Fibroblast of gingiva (primary cell): ENCODE measurements at places on chromosomes 6 and 20.
A peak's percentile ranks its signal among the peaks of the same experiment; 100 is the strongest.

DNA sequence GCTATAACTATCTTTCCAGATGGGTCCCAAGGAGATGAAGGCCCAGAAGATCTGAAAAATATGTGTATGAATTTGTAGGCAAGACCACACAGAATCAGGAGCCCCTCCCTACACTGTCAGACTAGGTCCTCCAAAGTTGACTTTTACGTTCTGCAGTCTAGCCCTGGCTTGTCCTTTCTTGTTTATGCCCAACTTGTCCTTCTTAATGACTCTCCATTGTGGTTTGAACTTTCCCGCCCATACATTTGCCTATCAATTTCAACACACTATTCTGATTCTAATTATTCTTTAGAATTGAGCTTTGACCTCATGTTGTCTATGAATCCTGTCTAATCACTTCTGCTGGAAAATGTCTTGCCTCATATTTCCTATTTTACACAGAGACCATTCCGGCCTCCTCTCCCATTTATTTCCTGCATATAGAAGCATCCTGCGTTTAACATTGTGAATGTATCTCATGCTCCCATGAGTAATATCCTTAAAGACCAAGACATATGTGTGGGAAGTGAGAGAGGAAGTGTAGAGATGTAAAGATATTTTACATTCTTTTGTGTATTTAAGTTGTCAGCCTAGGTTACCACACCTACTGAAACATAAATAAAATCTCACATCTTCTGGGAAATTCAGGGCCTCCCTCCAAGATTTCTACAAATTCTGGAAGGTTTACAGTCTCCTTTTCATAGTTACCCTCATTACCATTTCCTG, 348.3 kb downstream of the BCKDHB start:
- no peak for DNase-seq

- DNase-seq: no peak
These were observed 75.1 kb upstream of the BHLHE23 start for GRCh38 chr20:63081831-63082230.

GRCh38 chr6:110528101-110528929, 51.9 kb upstream of the SLC22A16 start:
- peak; percentile 54 for DNase-seq

- no peak for DNase-seq
These were observed 1.7 kb downstream of the CDC25B start for GRCh38 chr20:3797592-3798372.

- DNase-seq: peak; percentile 18
These were observed at the start of gene TSHZ2 for GRCh38 chr20:52972190-52972937. TSS of gene TSHZ2 (plus strand) at chr20:52972358. CDS start at chr20:52973294, 936 bp downstream.

GRCh38 chr20:8454137-8454712, 322.2 kb downstream of the PLCB1 start:
- DNase-seq: peak; percentile 83

DNA sequence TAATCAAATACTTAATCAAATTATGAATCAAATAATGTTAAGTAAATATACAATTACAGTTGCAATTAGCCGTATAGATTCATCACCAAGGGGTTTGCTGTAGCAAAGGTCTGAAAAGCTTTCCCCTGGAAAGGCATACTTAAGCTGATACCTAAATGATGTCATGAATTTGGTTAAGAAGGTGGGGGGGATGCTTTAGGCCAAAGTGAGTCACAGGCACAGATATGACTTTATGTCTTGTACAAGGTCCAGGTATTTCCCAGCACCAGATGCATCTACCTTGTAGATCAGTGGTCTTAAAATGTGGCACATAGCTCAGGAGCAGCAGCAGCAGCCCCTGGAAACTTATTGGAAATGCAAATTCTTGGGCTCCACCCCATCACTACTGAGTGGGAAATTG, 557.3 kb upstream of the CDH4 start:
- DNase-seq: no peak

DNA sequence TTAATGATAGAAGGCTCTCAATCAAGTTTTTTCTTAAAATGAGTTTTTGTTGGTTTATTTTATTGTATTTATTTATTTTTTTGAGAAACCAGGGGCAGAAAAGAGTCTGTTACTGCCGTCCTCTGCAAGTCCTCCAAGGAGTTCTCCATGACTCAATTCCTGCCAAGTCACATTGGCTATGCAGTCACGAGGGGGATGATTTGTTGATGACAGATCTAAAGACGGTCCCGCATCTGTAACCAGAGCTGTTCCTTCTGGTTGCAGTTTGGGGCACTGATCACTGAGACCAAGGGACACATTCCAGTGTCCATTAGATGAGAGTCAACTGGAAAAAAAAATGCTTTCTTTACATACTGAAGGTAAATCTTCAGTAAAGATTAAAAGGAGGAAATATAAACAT, 13.9 kb upstream of the TSHZ2 start:
- DNase-seq: no peak

DNA sequence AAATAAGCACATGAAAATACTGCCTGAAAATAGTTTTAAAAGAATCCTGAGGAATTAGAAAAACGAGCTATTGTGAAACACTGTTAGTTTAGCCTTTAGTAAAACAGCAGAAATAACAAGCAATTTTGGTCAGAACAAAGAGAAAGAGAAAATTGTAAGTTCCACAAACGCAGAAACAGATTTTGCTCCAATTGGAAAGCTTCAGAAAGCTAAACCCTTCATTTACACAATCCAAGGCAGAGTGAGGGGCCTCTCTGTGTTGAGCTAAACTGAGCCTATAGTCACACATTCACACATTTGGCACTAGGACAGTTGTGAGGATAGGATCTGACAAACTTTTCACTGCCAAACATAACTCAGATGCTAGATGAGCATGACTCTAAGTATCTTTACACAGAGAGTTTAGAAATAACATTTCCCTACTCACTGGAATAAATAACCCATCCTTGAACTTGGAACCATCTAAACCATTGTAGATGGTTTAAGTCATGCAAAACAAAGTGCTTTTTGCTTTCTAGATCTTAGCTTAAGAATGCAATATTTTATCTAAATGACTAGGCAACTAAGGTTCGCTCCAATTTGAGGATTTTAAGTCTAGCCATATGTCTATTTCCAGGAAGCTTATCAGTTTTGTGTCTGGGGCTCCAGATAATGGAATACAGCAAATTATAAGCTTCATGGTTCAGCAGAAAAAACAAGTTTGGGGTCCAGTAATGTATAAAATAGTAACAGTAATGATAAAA, 122.6 kb downstream of the SGK1 start:
- peak; percentile 83 for DNase-seq

- DNase-seq: peak; percentile 57
These were observed 224.8 kb upstream of the JAG1 start for GRCh38 chr20:10898552-10898951.

GRCh38 chr6:45031601-45032000, 296.5 kb upstream of the RUNX2 start:
- no peak for DNase-seq

- DNase-seq: peak; percentile 16
These were observed 268.0 kb upstream of the JARID2 start for GRCh38 chr6:14977747-14978382.

DNA sequence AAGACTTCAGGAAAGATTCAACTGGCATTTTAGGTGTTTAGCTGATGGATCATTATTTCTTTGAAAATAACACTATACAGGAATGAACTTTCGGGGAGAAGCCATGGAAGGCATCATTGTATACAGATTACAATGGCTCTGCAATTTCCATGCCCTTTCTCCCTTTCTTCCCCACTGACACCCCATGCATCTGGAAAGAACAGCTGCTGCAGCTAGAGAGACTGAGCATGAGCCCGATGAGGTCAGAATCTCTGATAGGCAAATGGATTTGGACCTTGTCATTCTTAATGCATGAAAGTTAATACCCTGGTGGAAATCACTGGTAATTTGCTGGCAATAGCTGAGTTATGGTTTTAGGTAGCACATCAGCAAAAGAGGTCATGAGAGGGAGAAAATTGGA, 54.8 kb downstream of the BTBD3 start:
- DNase-seq: no peak

GRCh38 chr20:24648919-24649318, 179.5 kb downstream of the SYNDIG1 start:
- no peak for DNase-seq

DNA sequence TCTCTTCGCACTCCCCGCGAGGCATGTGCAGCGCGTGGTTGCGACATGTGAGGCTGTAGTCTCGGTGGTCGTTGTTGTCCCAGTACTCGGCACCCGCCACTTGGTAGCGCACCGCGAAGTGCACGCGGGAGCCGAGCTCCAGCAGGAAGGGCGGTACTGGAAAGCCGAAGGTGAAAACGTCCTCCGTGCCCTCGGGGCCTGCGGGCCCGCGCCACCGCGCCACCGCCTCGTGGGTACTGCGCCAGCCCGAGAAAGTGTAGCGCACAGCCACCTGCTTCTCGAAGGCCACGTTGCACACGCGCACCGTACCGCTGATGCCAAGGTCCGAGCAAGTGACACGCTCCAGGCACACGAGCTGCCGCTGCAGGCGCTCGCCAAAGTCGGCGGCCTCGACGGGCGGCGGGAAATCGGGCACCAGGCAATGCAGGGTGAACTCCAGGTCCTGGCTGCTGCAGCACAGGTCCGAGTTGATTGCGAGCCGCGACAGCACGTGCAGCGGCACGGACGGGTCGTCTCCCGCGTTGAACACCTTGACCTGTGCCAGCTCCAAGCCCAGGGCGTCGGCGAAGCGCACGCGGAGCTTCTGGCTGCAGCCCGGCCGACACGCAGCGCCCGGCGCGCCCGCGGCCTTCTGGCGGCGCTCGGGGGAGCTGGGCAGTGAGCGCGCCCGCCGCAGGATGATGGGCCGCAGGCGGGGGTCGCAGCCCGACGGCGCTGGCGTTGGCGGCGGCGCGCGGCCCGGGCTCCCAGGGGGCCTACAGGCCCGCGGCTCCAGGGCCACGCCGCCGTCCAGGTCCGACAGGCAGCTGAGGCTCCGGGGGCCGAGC, 840 bp downstream of the PPP1R3D start:
- DNase-seq: no peak

DNA sequence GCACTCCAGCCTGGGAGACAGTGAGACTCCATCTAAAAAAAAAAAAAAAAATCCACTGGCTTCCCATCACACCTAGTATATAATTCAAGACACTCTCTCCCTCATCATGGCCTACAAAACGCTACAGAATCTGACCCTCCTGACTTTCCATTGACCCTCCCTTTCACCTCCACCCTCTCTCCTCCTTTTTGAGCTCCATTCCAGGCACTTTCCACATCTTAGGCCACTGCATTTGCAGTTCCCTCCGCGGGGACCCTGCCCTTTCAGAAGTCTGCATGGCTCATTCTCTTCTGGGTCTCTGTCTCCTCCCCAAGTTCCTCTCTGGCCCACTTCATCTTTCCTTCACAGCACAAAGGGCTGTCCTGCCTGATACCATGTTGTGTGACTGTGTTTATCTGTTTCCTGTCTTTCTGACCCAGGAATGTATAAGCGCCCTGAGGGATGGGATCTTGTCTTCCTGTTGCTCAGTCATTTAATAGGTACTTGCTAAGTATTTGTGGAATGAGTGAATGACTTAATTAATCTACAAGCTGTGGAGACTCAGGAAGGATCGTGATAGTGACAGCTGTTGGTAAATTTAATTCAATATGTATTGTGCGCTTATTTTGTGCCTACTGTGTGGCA, 35.2 kb downstream of the NCR2 start:
- no peak for DNase-seq

DNA sequence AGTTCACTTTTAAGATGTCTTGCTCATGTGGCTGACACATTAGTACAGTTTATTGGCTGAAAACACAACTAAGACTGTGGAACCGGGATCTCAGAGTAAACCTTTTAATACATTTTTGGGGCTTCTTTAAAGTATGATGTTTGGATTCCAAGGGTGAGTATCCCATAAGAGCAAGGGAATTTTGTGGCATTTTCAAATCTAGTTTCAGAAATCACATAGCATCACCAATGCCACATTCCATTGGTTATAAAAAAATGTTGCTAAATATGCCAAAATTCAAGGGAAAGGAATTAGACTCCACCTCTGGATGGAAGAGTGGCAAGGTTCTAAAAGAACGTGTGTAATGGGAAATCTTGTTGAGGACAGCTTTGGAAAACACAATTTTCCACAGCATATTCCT, 338.6 kb downstream of the COL12A1 start:
- no peak for DNase-seq

GRCh38 chr6:128712898-128713297, 170.0 kb upstream of the LAMA2 start:
- no peak for DNase-seq

DNA sequence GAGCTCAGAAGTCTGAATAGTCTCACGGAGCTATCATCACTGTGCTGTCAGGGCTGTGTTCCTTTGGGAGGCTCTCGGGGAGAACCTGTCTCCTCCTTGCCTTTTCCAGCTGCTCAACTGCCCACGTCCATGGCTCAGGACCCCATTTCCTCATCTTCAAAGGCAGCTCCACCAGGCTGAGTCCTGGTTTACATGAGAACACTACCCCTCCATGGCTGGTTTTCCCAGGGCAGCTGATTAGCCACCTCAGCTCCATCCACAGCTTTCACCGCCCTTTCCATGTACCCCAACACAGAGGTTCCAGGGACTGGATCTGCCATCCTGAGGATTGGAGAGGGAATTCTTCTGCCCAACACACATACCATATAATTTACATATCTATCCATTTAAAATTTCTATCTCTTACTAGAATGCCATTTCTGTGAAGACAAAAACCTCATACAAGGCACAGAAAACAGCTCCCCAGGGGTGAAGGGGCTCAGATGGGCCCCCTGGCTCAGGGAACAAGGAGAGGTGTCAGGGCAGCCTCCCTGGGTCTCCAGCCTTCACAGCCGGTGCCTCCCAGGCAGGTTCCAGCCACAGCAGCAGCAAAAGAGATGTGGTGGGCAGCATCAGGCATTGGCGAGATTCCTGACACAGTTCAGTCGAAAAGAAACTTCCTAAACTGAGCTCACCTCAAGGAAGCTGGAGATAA, 2.2 kb upstream of the RAET1E start:
- DNase-seq: no peak

DNA sequence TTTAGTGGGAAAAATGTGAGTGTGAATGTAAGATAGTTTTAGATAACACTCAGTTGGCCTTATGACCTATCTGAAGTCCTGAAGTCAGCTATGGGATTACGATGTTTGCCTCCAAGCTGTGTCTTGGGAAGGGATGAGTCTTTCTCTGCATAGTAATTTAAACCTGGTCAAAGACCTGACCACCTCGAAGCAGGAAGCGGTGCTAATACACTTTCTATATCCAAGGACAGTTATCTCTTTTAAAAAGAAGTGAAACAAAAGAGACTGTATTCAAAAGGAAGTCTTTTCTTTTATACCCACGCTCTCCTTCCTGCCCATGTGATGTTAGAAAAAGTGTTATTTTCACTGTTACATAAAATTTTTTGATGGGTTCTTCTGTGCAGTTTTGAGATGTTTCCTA, 94.9 kb downstream of the JARID2 start:
- no peak for DNase-seq

GRCh38 chr6:17490724-17491123, 97.3 kb downstream of the CAP2 start:
- DNase-seq: no peak

- DNase-seq: no peak
These were observed 62.5 kb upstream of the LOC128125822 start for GRCh38 chr6:63509652-63510352.

GRCh38 chr6:139597771-139598755, 223.6 kb upstream of the CITED2 start:
- peak; percentile 98 for DNase-seq
